ENCODE measurements at places on chromosomes 1 and 21.

DNA sequence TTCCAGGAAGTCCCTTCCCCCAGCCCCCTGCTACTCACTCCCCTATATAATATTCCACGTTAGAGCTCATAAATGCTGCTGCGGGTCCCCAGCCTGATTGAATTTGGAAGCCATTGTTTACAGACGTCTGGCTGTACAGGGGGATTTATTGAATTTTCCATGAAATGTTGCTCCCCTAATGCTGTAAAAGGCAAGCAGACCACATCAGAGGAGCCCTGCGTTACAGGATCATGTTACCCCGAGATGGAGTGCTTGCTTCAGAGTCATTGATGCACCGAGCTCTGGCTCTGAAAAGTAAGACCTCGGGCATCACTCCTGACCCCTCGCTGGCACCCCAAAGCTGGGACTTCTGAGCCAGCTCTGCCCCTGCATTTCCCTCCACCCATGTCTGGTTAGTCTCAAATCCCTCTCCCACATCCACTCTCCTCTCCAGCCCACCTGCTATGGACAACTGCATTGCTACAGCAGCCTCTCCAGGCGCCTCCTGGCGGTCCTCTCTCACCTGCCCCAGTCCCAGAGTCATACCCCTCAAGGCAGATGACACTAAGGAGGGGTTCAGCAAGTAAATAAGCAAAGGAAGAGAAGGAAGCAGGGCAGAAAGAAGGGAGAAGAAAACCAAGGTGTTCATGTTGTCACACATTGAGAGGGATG, 127.8 kb downstream of the TMEM53 start:
- no peak for DNase-seq

- no peak for DNase-seq
Measured at GRCh38 chr1:207803678-207804077, 51.8 kb downstream of the CD46 start.

GRCh38 chr1:27098431-27099134, 56.3 kb downstream of the SLC9A1 start:
- DNase-seq = no peak

DNA sequence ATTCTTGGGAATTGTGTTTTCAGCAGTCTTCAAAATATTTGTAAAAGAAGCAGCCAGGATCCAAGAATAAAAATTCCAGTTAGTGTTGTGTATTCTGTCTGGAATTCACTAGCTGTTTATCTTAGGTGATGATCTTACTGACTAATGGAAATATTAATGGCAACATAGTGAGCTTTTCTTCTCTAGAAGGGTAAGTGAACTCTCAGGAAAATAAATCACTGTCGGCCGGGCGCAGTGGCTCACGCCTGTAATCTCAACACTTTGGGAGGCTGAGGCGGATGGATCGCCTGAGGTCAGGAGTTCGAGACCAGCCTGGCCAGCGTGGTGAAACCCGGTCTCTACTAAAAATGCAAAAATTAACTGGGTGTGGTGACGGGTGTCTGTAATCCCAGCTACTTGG, 87.4 kb upstream of the KIF1B start:
- DNase-seq = no peak
